Esophagus muscularis mucosa (tissue), 4 donors: ENCODE measurements at places on chromosomes 2 and 18. TPM values are rescaled to one million over a fixed set of nuclear protein-coding genes. Genes with fewer than 3 reads are reported as not detected.

Gene EML6
- 4.6 TPM for total RNA-seq

Gene CAD
- 12.4 TPM for total RNA-seq

Gene ADGRF3
- total RNA-seq: not detected

Gene ZAP70
- total RNA-seq: 2.1 TPM

Gene EPHA4
- 17.9 TPM for total RNA-seq

Gene DCTN1
- 136 TPM for total RNA-seq

Gene SAG
- not detected for total RNA-seq

Gene SLC14A1
- total RNA-seq: 4.8 TPM

Gene KLHL30
- 2.2 TPM for total RNA-seq

Gene DNAH6
- total RNA-seq: 0.11 TPM

Gene HSBP1L1
- 7.2 TPM for total RNA-seq

Gene KATNAL2
- total RNA-seq: 0.50 TPM

Gene DCDC2C
- total RNA-seq: 0.83 TPM

Gene FER1L5
- total RNA-seq: not detected

Gene MBP
- 24.9 TPM for total RNA-seq

Gene STK25
- total RNA-seq: 148 TPM

Gene FAM237A
- not detected for total RNA-seq

Gene RELCH
- total RNA-seq: 17.0 TPM

Gene CROCC2
- total RNA-seq: not detected

Gene ZNF396
- 1.4 TPM for total RNA-seq

Gene EFEMP1
- total RNA-seq: 57.3 TPM

Gene GATA6
- total RNA-seq: 9.5 TPM

Gene UBXN2A
- 19.9 TPM for total RNA-seq

Gene CXCR1
- 4.0 TPM for total RNA-seq

Gene G6PC2
- total RNA-seq: not detected

Gene LBX2
- total RNA-seq: 0.32 TPM

Gene DAW1
- total RNA-seq: not detected

Gene STAMBP
- total RNA-seq: 73.8 TPM

Gene INO80B
- total RNA-seq: 10.8 TPM

Gene GPAT2
- total RNA-seq: 8.2 TPM

Gene LRRC30
- total RNA-seq: not detected

Gene LCT
- not detected for total RNA-seq

Gene IL36B
- not detected for total RNA-seq

Gene CDH20
- 0.42 TPM for total RNA-seq

Gene ADD2
- 7.0 TPM for total RNA-seq

Gene POTEF
- total RNA-seq: not detected

Gene HOXD1
- total RNA-seq: not detected

Gene HS1BP3
- 48.6 TPM for total RNA-seq

Gene REG3A
- total RNA-seq: not detected

Gene TIA1
- total RNA-seq: 51.2 TPM

Gene CD226
- total RNA-seq: 0.42 TPM

Gene PSMA8
- not detected for total RNA-seq

Gene UPP2
- not detected for total RNA-seq

Gene DUSP2
- 1.1 TPM for total RNA-seq

Gene KRTCAP3
- total RNA-seq: 0.45 TPM

Gene HMSD
- total RNA-seq: not detected

Gene RASGRP3
- 4.7 TPM for total RNA-seq

Gene B4GALT6
- 10.6 TPM for total RNA-seq

Gene NYAP2
- 0.17 TPM for total RNA-seq

Gene NLRC4
- total RNA-seq: 3.1 TPM
